DMS79 (cell line): ENCODE measurements at places on chromosomes 1 and 21.

DNA sequence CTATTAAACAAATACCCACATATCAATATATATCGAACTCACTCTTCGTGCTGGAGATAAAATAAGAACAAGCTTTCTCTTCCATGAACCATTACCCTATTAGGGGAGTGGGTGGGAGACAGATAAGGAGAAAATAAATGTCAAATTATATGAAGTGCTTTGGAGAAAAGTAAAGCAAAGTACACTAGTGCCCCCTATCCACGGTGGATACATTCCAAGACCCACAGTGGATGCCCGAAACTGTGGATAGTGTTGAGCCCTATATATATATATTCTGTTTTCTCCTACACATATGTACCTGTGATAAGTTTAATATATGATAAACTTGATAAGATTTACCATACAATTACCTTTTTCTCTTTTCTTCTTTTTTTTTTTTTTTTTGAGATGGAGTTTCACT lies 54.6 kb downstream of the FH start:
- DNase-seq = no peak

- DNase-seq = no peak
Observed at GRCh38 chr1:230577537-230577936, 64.7 kb upstream of the COG2 start.

DNA sequence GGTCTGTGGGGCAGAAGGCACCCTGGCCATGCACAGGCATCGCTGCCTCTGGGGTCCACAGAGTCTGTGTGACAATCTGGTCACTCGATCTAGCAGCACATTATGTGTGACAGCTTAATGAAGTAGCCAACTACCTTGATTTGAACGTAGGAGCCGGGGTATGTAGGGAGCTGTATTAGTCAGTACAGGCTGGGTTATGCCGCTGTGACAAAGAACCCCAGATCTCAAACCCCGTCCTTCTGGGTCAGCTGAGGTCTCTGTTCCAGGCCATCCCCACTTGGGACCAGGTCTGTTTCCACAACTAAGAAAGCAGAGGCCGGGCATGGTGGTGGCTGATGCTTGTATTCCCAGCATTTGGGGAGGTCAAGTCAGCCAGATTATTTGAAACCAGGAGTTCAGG lies 8.3 kb upstream of the ATAD3B start:
- no peak for DNase-seq

- no peak for DNase-seq
Observed at GRCh38 chr1:107788206-107789202, 176.5 kb downstream of the VAV3 start.

DNA sequence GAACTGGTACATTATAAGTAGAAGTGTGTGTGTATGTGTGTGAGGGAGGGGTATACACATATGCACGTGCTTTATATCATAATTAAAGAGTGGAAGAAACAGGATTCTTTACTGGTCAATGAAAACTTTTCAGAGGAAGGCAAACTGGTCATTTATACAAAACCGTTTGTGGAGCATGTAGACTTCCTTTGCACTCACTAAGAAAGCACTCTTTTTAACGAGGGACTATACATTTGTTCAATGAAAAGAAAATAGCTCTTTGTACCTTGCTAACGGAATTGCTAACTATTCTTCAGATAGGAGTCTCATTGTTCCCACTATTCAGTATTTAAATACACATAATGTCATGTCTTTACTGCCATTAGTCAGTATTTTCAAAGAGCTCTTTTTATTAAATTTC lies 219.3 kb downstream of the ST6GALNAC3 start:
- DNase-seq = no peak

DNA sequence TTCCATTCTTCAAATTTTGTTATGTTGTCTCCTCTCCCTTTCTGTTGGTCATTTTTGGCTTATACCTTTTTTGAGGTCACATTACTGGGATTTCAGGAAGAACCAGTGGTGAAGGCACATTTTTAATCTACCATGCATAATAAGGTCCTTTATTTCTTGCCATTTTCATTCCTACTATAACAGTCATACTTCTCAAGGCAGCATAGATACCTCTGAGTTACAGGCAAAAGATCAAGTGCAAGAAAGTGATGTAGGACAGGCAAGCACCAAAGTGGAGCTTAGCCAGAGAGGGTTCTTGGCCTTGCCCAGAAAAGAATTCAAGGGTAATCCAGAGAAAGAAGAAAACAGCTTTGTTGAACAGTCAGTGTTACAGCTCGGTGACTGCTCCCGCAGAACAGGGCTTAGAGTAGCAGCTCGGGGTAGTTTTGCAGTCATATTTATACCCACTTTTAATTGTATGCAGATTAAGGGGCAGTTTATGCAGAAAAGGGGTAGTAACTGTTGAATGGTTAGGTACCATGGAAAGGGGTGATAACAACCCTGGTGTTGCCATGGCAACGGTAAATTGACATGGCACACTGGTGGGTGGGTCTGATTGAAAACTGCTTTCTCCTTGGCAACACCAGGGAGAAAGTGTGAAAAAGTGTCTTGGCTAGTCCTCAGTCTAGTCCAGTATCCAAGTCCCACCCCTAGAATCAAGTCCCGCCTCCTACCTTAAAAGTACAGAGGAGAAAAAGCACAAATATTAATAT lies 39.6 kb upstream of the DOCK7 start:
- DNase-seq = no peak
